ENCODE measurements at places on chromosomes 3 and 15.

DNA sequence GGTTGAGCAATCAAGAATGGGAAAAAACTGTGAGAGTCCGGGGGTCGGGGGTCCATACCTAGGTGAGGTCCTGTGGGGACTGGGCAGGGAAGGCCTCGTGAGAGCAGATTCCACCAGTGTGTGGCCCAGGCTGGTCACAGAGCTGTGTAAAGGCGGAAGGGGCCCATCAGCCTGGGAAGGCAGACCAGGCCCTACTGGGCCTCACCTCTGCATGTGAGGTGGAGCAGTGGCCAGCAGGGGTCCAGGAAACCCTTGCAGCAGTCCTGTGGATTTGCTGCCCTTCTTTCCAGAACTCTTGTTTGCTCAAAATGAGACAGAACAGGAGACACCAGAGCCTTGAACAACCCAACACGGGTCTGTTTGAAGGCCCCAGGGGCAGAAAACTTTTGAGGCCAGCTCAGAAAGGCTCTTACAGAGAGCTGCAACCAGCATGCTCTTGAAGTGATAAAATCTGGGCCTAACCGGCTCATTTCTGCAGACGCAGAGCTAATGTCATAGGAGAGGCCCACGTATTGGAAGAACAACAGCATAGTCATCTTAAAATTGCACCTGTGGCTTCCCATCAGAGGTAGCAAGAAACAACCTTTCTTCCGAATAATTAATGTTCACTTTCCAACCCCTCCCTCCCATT, 30.3 kb upstream of the HHATL start:
- DNase-seq = no peak

GRCh38 chr3:107701299-107701698, 178.5 kb downstream of the BBX start:
- DNase-seq = no peak

DNA sequence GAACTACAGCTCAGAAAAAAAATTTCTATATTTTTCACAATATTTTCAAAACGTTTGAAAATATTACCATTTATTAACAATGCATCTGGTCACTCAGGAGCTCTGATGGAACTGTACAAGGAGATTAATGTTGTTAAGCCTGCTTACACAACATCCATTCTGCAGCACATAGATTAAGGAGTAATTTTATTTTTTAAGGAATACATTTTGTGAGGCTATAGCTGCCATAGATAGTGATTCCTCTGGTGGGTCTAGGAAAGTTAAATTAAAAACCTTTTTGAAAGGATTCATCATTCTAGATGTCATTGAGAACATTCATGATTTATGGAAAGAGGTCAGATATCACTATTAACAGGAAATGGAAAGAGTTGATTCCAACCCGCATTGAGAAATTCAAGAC, 196.9 kb downstream of the C3orf38 start:
- DNase-seq = no peak

GRCh38 chr15:60424006-60424405, 26.2 kb upstream of the ANXA2 start:
- DNase-seq = no peak

- DNase-seq = no peak
Measured at GRCh38 chr15:80459380-80459779, 55.2 kb downstream of the ARNT2 start.

DNA sequence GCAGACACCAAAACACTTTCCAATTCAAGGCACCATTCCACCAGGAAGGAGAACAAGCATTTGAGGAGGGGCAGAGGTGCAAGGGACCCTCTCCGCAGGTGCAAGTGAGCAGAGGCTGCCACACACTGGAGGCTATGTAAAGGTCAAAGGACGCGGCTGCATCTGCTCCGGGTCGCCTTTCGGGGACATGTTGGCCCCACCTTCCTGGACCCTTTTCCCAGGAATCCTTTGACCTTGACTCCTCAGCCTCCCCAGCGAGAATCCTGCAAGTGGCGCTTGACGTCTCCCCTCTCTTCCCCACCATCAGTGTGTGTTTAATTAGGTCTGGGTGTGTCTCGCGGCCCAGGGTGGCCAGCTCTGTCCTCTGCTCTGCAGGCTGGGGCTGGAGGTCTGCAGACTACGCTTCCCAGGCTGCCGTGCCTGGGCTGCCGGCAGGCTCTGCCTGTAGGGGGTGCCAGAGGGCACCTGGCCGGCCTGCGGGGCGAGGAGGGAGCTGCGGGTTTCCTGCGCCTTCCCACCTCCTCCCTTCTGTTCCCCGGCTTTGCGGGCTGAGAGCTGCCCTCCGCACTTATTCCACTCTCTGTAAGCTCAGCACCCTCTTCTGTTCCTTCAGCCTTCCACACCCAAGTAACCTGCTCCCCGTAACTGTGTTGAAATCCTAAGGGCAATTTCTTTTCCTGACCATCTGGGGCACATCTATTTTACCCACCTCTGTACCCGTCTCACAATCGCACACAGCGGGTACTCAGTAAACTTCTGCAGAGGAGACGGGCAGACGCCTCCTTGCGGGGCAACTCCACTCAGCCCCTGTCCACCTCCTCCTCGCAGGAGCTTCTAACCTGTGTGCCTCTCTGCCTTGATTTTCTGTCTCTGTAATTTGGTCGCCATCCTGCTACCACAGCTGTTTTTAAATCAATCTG, 129.8 kb downstream of the NSMCE3 start:
- DNase-seq = no peak

- DNase-seq = no peak
Measured at GRCh38 chr3:179027326-179027900, 44.2 kb downstream of the ZMAT3 start.

DNA sequence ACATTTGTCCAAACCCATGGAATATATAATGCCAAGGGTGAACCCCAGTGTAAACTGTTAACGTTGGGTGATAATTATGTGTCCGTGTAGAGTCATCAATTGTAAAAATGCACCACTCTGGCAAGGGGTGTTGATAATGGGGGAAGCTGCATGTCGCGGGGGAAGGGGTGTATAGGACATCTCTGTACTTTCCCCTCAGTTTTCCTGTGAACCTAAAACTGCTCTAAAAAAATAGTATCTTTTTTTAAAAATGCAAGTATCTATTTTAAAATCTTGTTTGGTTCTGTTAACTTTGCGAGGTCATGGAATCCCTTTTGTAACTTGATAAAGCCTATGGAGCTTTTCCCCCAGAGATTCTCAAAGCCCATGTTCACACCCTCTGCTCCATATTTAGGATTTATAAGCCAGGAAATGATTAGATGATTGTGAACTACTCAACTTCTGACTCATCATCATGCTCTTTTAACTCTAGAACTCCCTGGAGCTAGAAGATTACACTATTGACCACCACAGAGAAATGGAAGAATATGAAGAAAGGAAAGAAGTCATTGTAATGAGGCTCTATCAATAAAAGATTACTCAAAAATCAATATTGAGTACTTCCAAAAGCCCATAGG, 56.1 kb upstream of the C3orf49 start:
- DNase-seq = no peak

- no peak for DNase-seq
Measured at GRCh38 chr3:195847055-195847950, 35.6 kb upstream of the MUC4 start.

- no peak for DNase-seq
Measured at GRCh38 chr3:189202106-189202505, 30.3 kb downstream of the TPRG1 start.

DNA sequence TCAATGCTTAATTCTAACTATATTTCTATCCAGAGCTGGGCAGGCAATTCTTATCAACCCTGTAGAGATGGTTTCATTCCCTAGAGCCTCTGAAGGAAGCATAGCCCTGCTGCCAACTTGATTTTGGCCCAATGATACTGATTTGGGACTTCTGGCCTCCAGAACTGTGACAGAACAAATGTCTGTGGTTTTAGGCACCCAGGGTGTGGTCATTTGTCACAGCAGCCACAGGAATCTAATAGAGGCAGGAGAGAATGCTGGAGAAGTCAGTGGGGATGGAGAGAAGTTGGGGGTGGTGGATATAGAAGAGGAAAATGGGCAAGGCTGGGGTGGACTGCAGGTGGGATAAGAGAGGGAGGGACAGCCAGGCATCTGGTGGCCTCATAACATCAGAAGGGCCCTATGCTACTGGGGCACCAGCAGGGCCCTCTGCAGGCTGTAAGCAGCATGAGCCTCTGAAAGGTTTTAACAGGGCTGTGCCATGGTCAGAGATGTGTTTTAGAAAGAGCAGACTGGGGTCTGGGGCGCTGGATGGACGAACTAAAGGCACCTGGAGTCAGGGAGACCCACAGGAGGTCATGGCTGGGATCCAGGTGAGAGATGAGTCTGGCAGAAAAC, 19.8 kb downstream of the MRPS11 start:
- DNase-seq = no peak

GRCh38 chr3:140091143-140091542, 156.2 kb downstream of the CLSTN2 start:
- no peak for DNase-seq

DNA sequence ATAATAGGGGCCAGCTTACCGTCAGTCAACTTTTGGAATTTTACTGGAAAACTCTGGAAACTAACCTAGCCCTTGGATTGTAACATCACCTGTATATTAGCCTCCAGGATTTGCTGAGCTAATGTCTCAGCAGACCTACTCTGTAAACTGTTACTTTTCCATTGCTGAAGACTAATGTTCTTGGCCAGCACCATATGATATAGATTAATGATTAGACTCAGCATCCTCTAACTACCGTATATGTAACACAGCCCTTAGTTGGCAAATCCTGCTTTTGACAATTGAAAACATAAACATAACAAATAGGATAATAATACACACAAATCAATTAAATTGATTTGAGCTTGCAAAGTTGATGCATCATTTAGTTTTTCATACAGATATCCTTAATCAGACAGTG, 26.6 kb upstream of the GBE1 start:
- DNase-seq = no peak

GRCh38 chr15:53759411-53759931, at the start of gene WDR72:
TSS of gene WDR72 (minus strand) at chr15:53759663. CDS start at chr15:53733149, 26,514 bp downstream.
- DNase-seq = no peak

DNA sequence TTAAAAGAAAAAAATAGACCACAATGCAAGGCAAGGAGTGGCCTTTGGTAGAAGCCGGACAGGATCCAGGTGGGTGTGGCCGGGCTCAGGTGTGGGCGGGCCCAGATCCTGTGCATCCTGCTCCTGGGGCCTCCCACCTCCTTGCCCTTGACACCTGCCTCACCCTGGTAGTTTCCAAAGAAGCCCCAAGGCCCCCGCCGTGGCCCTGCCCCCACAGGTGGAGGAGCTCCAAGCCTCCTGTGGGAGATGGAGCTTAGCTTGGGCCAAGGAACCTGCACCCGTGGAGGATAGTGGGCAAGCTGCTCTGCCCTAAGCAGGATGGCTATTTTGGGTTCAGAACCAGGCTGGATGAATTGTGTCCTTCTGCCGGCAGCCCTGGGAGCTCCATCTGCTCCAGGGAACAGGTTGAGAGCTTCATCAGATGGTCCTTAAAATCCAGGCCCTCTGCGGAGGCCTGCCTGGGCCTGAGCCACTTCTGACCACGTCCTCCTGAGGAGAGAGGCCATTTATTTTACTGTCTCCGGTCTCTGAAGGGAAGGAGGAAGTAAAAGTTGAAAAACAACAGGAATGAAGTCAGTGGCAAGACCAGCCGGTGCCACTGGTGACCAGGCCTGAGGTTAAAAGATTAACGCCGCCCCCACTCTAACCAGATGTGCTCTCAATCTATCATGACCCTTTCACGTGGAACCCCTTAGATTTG, 53.9 kb upstream of the KLF13 start:
- no peak for DNase-seq

DNA sequence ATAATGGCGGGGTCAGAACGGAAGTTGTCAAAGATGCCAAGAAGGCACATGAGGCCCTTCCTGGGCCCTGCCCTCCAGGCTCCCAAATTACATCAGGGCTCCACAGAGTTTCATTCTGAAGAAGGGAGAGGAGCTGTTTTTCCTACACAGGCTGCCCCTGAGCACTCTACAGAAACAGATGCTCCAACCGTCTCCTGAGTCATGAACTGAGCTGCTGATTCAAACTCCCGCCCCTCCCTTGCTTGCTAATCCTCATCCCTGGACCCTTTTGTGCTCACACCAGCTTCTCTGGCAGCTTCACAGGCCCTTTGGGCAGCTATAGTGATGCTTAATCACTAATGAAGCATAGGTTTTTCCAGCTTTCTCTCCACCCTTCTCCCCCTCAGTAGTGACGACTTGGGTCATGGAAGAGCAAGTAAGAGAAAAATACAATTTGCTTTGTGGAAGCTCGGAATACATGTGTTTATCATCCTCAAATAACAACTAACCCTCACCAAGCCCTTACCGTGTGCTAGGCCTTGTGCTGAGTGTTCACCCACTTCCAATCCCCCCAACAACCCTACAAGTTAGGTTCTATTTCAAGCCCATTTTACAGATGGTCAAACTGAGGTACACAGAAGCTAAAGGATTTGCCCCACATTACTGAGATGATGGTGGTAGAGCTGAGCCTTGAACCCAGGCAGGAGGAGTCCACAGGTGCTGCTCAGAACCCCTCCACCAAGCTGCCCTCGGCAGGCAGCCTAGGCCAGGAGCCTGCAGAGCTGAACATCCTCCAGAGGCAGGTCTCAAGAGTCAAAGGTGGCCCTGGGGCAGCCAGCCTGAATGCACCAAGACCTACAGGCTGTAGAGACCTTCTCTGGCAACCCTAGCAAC, 21.9 kb downstream of the MEGF11 start:
- no peak for DNase-seq

DNA sequence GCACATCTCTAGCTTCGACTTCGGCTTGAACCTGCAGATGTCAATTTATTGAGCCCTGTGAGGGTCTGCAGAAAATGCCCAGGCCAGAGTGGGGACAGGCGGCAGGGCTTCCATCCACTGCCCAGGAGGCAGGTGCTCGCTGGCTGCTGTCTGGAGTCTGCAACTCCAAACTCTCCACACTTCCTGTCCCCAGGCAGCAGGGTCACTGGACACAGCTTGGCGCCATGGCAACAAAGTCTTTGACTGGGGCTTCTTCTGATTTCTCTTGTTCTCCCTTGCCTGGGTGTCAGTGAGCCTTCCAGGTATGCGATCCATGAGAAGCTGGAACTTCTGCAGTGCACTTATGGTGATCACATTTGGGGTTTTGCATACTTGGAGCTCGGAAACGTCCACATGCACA, 33.5 kb downstream of the SV2B start:
- DNase-seq = no peak

DNA sequence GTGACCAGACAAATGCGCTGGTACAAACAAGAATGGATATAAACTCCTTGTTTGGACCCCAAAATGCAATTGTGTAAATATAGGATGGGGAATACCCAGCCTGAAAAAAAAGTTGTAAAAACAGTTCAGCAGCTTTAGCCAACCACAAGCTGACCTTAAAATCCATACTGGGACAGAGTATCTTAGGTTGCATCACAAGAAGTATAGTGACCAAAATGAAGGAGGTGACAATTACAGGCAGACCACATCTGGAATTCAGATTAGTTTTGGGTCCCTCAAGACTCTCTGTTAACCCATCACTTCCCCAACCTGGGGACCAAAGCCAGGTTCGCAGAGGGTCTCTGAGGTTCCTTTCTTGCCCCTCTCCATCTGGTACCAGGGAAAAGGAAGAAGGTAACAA, 115.9 kb upstream of the PRR20G start:
- no peak for DNase-seq

DNA sequence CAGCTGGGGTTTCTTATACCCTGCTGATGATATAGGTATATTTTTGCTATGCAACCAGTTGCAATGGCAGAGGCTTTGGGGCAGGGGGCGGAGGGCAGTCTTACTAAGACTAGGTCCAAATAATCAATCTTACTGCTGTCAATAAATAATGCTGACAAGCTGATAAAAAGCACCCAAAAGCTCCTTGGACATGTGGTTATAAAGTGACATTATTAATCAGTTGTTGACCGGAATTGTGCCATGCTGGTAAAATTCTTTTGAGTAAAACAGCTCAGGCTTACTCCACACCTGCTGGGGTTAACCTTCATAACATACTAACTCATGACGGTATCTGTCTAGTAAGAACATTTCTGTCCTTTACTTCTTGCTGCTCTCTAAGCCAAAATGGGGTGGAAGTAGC, 101.9 kb downstream of the CHST2 start:
- DNase-seq = no peak

- no peak for DNase-seq
Measured at GRCh38 chr15:99123713-99124451, 19.0 kb downstream of the SYNM start.
